Esophagus muscularis mucosa (tissue), 4 donors: ENCODE measurements at places on chromosomes 11 and 22. TPM values are rescaled to one million over a fixed set of nuclear protein-coding genes. Genes with fewer than 3 reads are reported as not detected.

The IRF7 gene
- 15.4 TPM for total RNA-seq

The MMP26 gene
- not detected for total RNA-seq

The GSTT2 gene
- 1.1 TPM for total RNA-seq

The DBX1 gene
- not detected for total RNA-seq

The ZFPL1 gene
- total RNA-seq, result 24.1 TPM

The GNAZ gene
- total RNA-seq, result 56.9 TPM

The ARHGEF17 gene
- 196 TPM for total RNA-seq

The WNT11 gene
- total RNA-seq, result 10.1 TPM

The C22orf23 gene
- not detected for total RNA-seq

The PIWIL4 gene
- 4.5 TPM for total RNA-seq

The RAB39A gene
- total RNA-seq, result 2.5 TPM

The BTBD18 gene
- not detected for total RNA-seq

The MS4A12 gene
- not detected for total RNA-seq

The SAA4 gene
- total RNA-seq, result not detected
